GM12865 (cell line): ENCODE measurements at places on chromosomes 13 and 19.

DNA sequence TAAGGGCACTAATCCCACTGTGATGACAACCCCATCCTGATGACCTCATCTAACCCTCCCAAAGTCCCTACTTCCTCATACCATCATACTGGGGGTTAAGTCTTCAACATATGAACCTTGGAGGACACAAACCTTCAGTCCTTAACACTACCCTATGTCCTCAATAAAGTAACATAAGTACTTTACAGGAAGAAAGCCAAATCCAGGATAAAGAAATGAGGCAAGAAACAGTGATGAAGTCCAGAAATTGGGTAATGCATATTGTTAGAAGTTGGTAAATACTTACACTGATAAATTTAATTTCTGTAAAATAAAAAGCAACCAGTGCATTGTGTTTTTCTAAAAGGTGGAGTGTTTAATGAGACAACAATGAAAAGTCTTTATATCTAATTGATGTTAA, 284.8 kb upstream of the SOX21 start:
- DNase-seq, result no peak

- DNase-seq, result no peak
Measured at GRCh38 chr13:50847501-50847900, 4.0 kb upstream of the DLEU7 start.

DNA sequence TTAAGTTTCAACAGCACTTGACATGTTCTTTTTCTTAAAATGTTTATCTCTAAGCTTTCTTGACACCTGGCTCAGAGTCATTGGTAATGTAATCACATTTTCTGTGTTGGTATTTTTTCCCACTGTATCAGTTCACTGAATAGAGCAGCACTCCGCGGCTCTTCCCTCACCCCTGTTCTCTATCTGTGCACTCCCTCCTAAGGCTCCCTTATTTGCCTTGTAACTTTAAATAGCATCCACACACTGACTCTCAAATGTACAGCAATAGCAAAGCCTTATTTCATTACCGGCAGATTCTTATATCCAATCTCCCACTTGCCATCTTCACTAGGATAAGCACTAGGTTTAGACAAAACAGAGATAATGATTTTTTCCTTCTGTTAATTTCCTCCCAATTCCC, 935.5 kb upstream of the SLC10A2 start:
- no peak for DNase-seq

DNA sequence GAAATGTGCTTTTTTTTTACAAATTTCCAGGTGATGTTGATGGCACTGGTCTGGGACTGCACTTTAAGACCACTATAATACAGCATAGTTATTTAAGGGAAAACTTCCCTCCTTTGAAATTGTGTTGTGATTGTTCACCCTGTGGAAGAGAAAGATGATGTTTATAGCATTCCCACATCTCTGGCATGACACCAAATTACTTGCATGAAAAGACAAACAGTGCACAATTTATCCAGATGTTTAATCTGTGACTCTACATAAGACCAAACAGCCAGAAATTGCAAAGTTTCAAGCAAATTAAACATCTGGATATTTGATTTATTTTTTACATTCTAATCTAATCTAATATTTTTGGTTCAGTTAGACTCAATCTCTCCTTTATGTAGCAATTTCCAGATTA, 51.6 kb downstream of the UFM1 start:
- no peak for DNase-seq

- DNase-seq, result peak; percentile 95
Measured at GRCh38 chr19:10412257-10412977, 7.9 kb upstream of the PDE4A start.

DNA sequence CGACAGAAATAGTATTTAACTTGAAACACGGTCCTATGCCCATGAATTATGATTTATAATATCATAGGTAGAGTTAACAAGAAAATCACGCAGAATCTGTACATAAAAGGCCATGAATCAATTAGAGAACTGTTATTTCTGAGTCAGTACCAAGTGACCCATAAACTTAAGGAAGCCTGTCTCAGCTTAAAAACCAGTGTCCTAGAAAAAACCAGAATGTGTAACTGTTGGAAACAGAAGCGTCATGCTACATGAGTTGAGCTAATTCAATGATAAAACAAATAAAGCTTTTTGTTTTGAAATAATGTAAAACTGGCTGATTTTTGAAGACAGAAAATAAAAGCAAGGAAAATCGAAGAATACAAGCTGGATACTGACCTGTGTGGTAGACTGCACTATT, 34.8 kb upstream of the SGCG start:
- DNase-seq, result no peak
